Stimulated activated CD4-positive, alpha-beta T cell treated with anti-CD3 and anti-CD28 coated beads, Interleukin-4, amount 100 ng/mL, for 48 hours (primary cell): ENCODE measurements at places on chromosomes 1 and 21.

DNA sequence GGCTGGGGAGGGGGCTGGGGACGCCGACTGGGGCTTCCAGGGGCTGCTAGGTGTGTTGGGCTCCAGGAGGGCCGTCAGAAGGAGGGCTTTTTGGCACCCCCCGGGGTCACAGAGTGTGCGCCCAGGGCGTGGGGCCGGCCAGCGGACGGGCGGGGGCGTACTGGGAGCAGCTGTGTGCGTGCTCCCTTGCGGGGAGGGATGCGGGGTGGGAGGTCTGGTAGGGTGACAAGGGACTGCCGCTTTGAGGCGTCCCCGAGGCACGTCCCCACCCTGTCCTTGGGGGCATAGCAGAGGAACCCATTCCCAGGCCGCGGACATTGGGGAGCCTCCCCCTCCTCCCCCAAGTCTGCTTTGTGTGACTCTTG lies 1.1 kb downstream of the FOXO6 start:
- no peak for DNase-seq

DNA sequence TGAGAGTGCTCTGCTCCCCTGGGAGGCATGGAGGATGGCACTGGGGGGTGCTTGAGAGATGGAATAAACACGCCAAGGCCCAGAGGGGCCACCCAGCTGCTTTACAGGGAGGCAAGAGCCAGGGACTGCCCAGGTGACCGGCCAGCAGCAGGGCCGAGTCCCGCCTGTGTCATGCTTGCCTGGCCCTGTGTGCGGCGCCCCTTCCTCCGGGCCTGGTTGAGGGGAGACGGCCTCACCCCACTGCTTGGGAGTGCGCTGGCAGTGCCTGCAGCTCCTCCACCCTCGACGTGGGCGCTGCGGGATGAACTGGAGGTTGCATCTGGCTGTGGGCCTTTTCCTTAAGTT lies 33.1 kb upstream of the COL6A2 start:
- DNase-seq = no peak

GRCh38 chr1:23664837-23665795 lies 26.5 kb upstream of the RPL11 start:
- DNase-seq = no peak

DNA sequence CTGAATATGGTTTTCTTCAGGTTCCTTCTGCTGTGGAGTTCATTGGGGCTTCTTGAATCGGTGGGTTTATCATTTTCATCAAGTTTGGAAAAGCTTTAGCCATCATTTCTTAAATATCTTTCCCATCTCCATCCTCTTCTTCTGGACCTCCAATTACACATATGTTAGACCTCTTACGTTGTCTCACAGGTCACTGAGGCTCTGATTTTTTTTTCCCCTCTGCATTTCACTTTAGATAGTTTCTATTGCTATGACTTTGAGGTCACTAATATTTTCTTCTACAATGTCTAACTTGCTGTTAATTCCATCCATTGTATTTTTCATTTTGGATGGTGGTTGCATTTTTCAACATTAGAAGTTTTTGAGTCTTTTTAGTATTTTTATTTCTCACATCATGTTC lies 47.3 kb upstream of the CASZ1 start:
- no peak for DNase-seq

GRCh38 chr1:214448536-214448935 lies 102.9 kb downstream of the PTPN14 start:
- DNase-seq = no peak

DNA sequence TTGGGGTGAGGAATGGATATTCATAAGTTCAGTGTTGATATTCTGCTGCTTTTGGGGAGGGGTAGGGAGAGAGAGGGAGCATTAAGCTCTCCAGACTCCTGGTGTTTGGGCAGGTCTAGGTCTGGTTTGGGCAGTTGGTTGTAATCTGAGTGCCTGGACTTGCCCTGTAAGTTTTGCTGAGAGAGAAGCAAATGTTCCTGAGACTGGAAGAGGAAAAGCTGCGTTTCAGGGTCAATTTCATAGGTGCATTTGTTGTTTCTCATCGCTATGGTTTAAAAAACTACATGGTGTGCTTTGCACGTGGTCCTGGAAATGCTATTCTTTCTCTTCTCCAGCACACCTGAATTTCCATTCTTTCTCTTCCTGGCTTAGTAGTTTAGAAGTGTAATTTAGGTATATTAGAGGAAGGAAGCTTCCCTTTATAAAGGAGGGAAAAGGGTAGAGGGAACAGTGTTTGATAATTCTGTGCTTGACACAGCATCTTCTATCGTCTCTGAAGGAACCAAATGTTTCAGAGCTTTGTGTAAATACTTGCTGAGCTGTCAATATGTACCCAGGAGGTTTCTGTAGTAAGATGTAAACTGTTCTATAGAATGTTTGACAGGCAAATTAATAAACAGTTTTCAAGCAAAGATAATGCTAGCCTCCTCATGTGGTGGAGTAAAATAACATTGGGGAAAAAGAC lies 6.3 kb downstream of the ARID1A start:
- DNase-seq = no peak

- no peak for DNase-seq
Measured at GRCh38 chr1:156859523-156860112, 701 bp upstream of the INSRR start.

- no peak for DNase-seq
Measured at GRCh38 chr21:46661211-46661625, 25.7 kb downstream of the PRMT2 start.
